ENCODE measurements at places on chromosomes 6 and 20.

DNA sequence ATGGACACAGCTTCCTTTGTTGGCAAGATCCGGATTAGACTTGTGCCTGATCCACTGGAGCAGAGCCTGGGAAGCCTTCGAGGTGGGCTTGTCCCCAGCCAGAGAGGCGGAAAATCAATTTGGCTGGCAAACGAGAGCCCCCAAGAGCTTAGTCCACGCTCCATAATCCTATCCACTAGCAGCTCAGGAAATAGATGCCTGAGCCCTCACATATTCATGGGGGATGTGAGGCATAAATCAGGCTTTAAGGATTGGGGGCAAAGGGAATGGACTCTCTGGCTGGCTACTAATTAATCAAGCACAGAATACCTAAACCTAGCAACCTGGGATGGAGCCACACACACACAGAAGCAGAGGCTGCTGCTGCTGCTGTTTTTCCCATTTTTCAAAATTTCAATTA is 137.9 kb downstream of the PKHD1 start:
- no peak for DNase-seq

- DNase-seq = no peak
Observed at GRCh38 chr20:35979544-35979943, 11.2 kb downstream of the CNBD2 start.

- DNase-seq = no peak
Observed at GRCh38 chr6:43516367-43516696, 394 bp downstream of the YIPF3 start.

DNA sequence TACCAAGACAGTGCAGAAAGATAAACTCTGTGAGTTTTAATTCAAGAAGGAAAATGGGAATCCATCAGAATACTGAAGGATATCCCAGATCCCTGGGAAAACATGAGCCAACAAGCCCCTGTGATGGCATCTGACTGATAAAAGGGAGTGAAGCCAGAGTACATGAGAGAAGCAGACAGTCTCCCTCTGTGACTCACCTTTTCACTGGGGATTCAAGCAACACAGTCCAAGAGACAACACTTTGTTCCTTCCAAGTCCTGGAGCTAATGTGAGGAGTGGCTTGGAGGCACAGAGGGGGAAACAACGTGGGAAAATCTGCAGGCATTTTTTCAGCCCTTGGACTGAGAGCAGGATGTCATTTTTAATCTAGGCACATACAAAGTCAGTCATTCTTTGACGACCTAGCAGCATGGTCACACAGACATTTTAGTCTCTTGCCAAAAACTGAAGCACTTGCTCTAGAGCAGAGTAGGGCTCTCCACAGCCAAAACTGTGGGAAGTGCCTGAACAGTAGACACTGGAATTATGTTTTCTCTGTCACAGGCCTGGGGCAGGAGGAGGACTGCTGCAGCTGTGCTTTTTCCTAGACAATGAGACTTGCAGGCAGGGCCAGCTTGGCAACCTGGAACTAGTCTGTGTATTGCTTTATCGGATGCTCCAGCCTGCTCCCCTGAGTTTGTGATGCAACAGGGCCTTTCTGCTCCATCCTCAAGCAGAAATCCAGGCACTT is 465.0 kb upstream of the GJE1 start:
- no peak for DNase-seq

- DNase-seq = no peak
Observed at GRCh38 chr6:14728396-14729024, 517.4 kb upstream of the JARID2 start.

GRCh38 chr6:154408891-154409500 is 52.4 kb upstream of the IPCEF1 start:
- no peak for DNase-seq

GRCh38 chr6:158662954-158663624 is 13.2 kb downstream of the SYTL3 start:
- no peak for DNase-seq

- DNase-seq = no peak
Observed at GRCh38 chr6:113011801-113012200, 664.7 kb downstream of the RFPL4B start.
